ENCODE measurements at places on chromosomes 2 and 18. TPM values are rescaled to one million over a fixed set of nuclear protein-coding genes. Genes with fewer than 3 reads are reported as not detected.

CAPN14 gene
- 0.98 TPM for total RNA-seq

MROH2A gene
- not detected for total RNA-seq

CROCC2 gene
- total RNA-seq: not detected

GREB1 gene
- total RNA-seq: 3.0 TPM

RUFY4 gene
- total RNA-seq: not detected

CTIF gene
- total RNA-seq: 59.0 TPM

COL6A3 gene
- total RNA-seq: 20.4 TPM

PLB1 gene
- total RNA-seq: 1.7 TPM

CGREF1 gene
- total RNA-seq: 13.3 TPM

IL1R2 gene
- not detected for total RNA-seq

UGT1A3 gene
- not detected for total RNA-seq

ASB18 gene
- not detected for total RNA-seq

ANKRD62 gene
- not detected for total RNA-seq

C2orf80 gene
- 26.6 TPM for total RNA-seq

FSIP2 gene
- total RNA-seq: 3.2 TPM

GALNT14 gene
- 10.1 TPM for total RNA-seq

INO80D gene
- total RNA-seq: 24.3 TPM

CHRND gene
- not detected for total RNA-seq

KIAA2012 gene
- 0.98 TPM for total RNA-seq

EPC2 gene
- 70.6 TPM for total RNA-seq

RAB27B gene
- 22.9 TPM for total RNA-seq

SLC16A14 gene
- 41.6 TPM for total RNA-seq

CHRNG gene
- total RNA-seq: not detected

CD8A gene
- total RNA-seq: 2.0 TPM

CNTNAP5 gene
- 26.6 TPM for total RNA-seq

FOXD4L1 gene
- total RNA-seq: 0.25 TPM

GPBAR1 gene
- total RNA-seq: 0.25 TPM

TSPYL6 gene
- total RNA-seq: under 0.01 TPM

MYL12B gene
- total RNA-seq: 128 TPM

ACTG2 gene
- 0.98 TPM for total RNA-seq

GCG gene
- total RNA-seq: 0.49 TPM

SLC23A3 gene
- not detected for total RNA-seq

C2orf49 gene
- 24.6 TPM for total RNA-seq

IL36RN gene
- total RNA-seq: not detected

SPP2 gene
- not detected for total RNA-seq

SLC9A4 gene
- total RNA-seq: 0.25 TPM

PLCD4 gene
- 0.25 TPM for total RNA-seq

THOC1 gene
- total RNA-seq: 48.7 TPM

GPR55 gene
- total RNA-seq: not detected

DNAJC5G gene
- not detected for total RNA-seq

RGPD4 gene
- total RNA-seq: 0.25 TPM

APLF gene
- total RNA-seq: 4.7 TPM

IL1RN gene
- not detected for total RNA-seq

TMEM247 gene
- total RNA-seq: not detected

LRP1B gene
- total RNA-seq: 52.1 TPM

RSAD2 gene
- total RNA-seq: 2.0 TPM

ZSWIM2 gene
- 0.49 TPM for total RNA-seq

IL36B gene
- total RNA-seq: not detected

DNER gene
- total RNA-seq: 75.7 TPM

ITGA4 gene
- 5.9 TPM for total RNA-seq

RND3 gene
- total RNA-seq: 116 TPM

POU3F3 gene
- total RNA-seq: 230 TPM

RAX gene
- total RNA-seq: not detected

STARD7 gene
- total RNA-seq: 115 TPM

TPO gene
- not detected for total RNA-seq

ALK gene
- 0.98 TPM for total RNA-seq

KIF1A gene
- 181 TPM for total RNA-seq

CD207 gene
- not detected for total RNA-seq
